ENCODE measurements at places on chromosomes 4 and X. TPM values are rescaled to one million over a fixed set of nuclear protein-coding genes. Genes with fewer than 3 reads are reported as not detected.

The SLITRK4 gene
- total RNA-seq = 0.66 TPM

The MAN2B2 gene
- 6.7 TPM for total RNA-seq

The SYN1 gene
- 0.52 TPM for total RNA-seq

The MTMR8 gene
- 2.1 TPM for total RNA-seq

The NLRP2B gene
- total RNA-seq = not detected

The CFAP47 gene
- 0.05 TPM for total RNA-seq

The SPANXN5 gene
- total RNA-seq = not detected

The TMEM154 gene
- total RNA-seq = 5.5 TPM

The JADE3 gene
- 4.4 TPM for total RNA-seq

The AADAT gene
- total RNA-seq = 1.7 TPM

The ERAS gene
- total RNA-seq = not detected

GRCh38 chrX:6574762-6575161 is 39.8 kb upstream of the VCX3A start:
- DNase-seq = no peak

DNA sequence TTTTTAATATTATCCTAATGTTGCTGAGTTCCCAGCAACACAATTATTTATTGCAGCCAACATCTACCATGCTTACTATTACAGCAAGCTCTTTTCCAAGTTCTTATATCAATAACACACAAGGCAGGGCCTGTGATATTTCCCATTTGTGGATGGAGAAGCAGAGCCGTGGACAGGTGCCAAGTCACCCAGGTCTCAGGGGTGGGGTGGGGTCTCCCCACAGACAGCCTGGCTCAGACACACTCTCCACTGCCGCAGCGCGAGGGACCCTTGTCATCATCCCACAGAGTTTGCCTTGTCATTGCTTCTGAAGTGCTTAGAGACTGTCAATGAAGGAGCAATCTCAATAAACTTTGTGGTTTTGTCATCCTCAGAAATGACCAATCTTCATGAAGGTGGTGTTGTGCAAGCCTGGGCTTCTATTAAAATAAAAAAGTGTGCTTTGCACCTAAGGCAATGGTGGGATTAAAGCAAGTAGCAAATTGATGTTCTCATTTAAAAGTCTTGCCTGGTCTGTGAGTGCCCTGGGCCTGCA is 76.1 kb downstream of the SORBS2 start:
- DNase-seq = no peak

DNA sequence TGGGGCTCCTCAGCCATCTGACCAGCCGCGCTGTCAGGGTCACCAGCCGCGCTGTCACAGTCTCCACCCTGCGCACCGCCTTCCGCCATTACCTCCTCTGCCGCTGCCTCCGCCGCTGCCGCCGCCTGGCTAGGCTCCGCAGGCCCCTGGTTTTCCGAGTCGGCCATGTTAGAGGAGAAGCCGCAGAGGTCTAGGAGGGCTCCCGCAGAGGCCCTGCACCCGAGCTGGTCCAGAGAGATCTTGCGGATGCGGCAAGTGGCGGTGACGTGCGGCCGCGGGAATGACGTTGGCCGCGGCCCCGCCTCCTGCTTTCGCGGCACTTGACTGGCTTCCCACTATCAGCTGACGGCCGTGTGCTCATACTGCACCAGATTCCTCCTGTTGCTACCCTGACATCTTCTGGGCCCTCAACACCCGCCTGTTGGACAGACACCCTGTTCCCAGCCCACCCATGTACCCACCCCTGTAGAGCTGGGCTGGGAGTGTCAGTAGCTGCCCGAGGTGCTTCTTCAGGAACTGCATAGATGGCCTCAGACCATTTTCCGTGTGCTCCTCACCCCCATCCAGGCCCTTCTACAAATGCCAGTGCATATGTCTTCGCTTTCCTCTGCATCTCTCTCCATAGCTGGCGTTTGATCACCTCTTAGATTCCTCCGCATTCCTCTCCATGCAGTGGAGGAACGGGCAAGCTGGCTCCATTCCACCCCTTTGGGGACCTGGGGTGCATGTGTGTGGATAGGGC is at the start of gene NAP1L5:
NAP1L5 (minus strand) TSS at position 242 of the 742 bp plus-strand sequence; CDS start at position 167, 75 bp downstream.
- DNase-seq = peak; percentile 40

DNA sequence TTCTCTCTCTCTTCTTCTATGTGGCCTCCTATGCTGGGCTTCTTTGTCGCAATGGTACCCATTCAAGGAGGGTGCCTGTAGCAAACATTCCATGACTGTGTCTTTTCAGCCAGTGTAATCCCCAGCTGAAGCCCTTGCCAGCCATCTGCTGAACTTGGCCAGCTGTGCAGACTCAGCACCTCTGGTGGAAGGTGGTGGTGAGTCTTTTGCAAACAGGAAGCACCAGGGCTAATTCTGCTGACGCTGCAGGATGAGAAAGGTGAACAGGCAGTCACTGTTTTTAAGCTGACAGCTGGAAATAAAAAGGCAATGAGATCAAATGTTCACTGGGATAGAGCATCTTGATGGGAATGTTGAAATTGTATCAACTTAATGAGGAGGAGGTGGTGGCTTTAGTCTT is 298.7 kb upstream of the CLNK start:
- peak; percentile 87 for DNase-seq

GRCh38 chrX:138229718-138230117 is 481.8 kb downstream of the FGF13 start:
- no peak for DNase-seq

- no peak for DNase-seq
Observed at GRCh38 chr4:163816494-163816893, 322.0 kb downstream of the TMA16 start.

- DNase-seq = no peak
Observed at GRCh38 chrX:15366506-15367352, 17.5 kb downstream of the VEGFD start.

DNA sequence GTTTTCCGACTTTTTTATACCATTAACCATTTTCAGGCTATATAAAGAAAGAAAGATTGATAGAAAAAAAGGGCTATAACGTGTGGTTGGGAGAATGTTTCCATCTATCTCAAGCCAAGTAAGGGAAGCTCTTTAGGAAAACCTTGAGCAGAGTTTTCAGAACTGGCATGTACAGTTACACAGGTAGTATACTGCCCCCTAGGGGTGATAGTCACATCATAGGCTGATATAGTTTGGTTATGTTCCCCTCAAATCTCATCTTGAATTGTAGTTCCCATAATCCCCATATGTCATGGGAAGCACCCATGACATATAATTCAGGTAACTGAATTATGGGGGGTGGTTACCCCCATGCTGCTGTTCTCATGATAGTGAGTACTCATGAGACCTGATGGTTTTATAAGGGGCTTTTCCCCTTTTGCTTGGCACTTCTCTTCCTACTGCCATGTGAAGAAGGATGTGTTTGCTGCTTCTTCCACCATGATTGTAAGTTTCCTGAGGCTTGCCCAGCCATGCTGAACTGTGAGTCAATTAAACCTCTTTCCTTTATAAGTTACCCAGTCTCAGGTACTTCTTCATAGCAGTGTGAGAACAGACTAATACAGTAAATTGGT is 186.8 kb downstream of the TMA16 start:
- DNase-seq = peak; percentile 38

GRCh38 chr4:142598132-142598531 is 248.0 kb downstream of the INPP4B start:
- no peak for DNase-seq

GRCh38 chr4:128907981-128908380 is 98.5 kb downstream of the JADE1 start:
- DNase-seq = no peak

- no peak for DNase-seq
Observed at GRCh38 chrX:145844886-145845285, 27.3 kb downstream of the SLITRK2 start.

DNA sequence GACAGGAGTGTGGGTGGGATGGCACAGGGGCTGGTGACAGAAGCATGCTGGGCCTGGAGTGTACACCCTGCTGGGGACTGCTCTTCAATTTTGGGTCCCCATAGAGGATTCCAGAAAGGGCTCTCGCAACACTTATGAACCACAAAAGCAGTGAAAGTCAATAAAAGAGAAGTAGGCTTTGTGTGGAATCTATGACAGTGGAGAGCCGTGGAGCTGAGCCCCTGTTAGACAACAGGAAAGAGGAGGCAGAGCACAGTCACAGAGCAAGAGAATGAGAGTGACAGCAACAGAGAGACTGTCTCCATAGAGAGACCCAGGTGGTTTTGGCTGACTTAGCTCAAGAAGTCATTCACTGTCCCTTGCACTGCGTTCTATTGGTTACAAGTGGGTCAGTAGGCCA is 135.1 kb upstream of the ATP6AP2 start:
- DNase-seq = no peak

DNA sequence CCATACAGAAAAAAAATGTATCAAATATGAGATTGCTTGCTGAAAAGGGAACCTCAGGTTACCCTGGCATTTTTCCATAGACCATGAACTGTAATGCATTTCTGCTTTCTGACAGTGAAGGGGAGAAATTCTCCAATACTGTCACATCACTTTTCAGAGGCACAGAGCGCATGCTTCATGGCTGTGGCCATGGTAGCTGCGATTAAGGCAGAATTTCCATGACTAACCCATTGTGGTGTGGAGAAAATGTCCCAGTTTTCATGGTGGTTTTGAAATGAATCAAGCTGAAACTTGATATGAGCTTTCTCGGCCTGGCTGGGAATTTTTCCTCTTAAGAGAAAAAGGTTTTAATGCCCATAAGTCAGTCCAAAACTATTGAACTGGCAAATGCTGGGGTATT is 39.5 kb upstream of the MAP3K15 start:
- no peak for DNase-seq

GRCh38 chr4:80079255-80079923 is 6.4 kb upstream of the ANTXR2 start:
- DNase-seq = no peak

GRCh38 chr4:26723216-26723615 is 137.4 kb upstream of the STIM2 start:
- DNase-seq = no peak

GRCh38 chr4:6687947-6688878 is 5.5 kb upstream of the S100P start:
- DNase-seq = no peak

DNA sequence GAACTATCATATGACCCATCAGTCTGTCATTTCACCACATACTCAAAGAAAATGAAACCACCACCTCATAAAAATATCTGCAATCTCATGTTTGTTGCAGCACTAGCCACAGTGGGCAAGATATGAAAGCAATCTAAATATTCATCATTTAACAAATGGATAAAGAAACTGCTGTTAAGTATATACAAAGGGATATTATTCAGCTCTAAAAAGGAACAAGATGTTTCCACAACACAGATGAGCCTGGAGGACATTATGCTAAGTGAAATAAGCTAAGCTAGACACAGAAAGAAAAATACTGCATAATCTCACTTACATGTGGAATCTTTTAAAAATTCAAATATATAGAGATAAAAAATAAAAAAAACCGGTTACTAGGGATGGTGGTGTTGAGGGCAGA is 108.2 kb upstream of the BRWD3 start:
- no peak for DNase-seq

- no peak for DNase-seq
Observed at GRCh38 chr4:37246891-37247290, 2.3 kb downstream of the NWD2 start.

- DNase-seq = no peak
Observed at GRCh38 chrX:11196476-11196875, 85.3 kb downstream of the HCCS start.

- DNase-seq = no peak
Observed at GRCh38 chr4:53592686-53593501, 1.6 kb upstream of the LNX1 start.

DNA sequence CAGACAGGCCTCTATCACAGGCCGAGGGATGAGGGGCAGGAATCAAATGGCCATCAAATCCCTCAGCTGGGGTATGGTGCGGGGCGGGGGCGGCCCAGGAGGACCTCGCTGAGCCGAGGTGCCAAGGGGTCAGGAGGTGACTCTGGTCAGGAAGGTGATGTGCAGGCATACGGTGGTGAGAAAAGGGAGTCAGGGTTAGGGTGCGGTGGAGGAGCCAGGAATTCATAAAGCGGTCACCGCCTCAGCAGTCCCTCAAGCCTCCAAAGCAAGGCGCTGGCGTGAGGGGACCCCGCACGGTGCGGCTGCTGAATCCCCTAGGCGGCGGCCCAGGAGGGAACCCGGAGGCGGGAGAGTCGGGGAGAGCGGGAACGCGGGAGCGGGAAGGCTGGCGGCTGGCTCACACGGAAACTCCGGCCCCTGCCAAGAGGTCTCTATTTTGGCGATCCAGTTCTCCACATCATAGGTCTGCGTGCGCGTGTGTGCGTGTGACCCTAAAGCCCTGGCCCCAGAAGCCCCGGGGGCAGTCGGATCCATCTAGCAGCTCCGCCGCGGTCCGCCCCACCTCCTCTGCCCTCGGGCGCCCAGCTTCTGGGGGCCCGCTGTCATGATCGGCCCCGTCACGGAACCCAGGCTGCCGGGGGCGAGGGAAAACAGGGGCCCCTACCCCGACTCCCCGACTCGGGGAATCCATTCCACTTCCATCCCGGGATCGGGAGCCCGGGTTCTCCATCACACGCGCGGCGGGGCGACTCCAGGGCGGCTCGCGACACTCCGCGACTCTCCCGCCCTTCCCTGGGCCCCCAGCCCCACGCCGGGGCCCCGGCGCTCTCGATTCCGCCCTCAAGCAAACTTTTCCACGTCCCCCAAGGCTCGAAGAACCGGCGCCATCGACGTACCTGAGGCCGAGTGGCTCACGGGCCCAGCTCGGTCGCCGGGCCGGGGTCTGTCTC is 593 bp downstream of the ELF4 start:
- no peak for DNase-seq

DNA sequence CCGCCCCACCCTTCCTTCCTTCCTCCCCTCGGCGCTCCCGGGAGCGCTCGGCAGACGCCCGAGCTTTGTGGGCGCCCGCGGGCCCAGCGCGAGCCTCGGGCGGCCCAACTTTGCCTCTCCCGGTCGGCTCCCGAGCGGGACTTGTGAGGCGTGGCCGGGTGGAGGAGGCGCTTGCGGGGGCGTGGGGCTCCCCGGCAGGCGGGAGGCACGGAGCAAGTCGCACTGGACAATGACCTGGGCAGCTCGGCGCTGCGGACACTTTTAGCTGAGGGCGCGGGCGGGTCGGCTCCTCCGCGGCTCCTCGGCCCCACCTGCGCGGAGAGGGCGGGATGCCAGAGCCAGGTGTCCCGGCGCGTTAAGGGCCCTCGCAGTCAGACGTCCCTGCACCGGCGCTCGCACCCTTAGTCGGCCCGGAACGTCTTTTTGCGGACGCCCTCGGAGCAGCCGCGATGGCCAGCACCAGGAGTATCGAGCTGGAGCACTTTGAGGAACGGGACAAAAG is 385 bp downstream of the DCLK2 start:
- no peak for DNase-seq

GRCh38 chr4:168654104-168654847 is 157.4 kb downstream of the PALLD start:
- DNase-seq = no peak

- no peak for DNase-seq
Observed at GRCh38 chr4:80101792-80102116, 28.7 kb upstream of the ANTXR2 start.

DNA sequence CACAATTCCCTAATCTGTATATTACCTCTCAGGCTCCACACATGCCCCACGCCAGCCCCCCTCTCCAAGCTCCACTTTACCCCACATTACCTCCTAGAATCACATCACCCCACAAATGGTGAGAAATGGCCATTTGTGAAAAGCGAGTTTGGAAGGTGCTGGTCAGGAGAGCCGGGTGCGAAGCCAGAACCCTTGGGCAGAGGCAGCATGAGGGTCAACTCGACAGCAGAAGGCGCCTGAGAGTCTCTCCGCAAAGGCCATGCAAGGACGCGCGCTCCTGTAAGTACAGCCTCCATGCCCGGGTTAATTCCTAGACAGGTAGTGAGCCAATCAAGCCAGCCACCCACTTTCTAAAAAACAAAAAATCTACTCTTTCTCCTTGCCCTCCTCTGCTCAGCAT is 42.4 kb downstream of the RHOXF2 start:
- no peak for DNase-seq
